ENCODE measurements at places on chromosomes 7 and 10. TPM values are rescaled to one million over a fixed set of nuclear protein-coding genes. Genes with fewer than 3 reads are reported as not detected.

- no peak for DNase-seq
Observed at GRCh38 chr10:20644421-20644820, 252.7 kb downstream of the NEBL start.

- no peak for DNase-seq
Observed at GRCh38 chr10:69842882-69843281, 41.2 kb downstream of the COL13A1 start.

DNA sequence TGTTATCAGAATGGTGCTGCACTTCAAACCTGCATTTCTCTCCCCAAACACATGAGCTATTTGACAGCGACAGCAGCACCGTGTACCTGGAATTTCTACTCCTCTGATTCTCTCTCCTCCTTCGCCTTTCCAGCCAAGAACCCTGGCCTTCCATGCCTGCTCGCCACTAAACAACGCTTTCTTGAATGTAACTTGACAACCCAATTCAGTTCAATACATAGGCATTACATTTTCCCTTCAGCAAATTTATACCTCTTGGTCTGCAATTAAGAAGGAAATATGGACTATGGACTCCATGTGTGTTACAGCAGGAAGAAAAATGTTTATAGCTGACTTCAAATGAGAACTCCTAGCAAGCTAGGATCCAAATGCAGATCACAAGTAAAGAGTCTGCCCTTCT is 162.6 kb upstream of the AUTS2 start:
- no peak for DNase-seq

GRCh38 chr7:148135116-148135515 is 455.4 kb upstream of the C7orf33 start:
- DNase-seq: no peak

GRCh38 chr10:52805414-52806285 is 33.1 kb upstream of the MBL2 start:
- no peak for DNase-seq

DNA sequence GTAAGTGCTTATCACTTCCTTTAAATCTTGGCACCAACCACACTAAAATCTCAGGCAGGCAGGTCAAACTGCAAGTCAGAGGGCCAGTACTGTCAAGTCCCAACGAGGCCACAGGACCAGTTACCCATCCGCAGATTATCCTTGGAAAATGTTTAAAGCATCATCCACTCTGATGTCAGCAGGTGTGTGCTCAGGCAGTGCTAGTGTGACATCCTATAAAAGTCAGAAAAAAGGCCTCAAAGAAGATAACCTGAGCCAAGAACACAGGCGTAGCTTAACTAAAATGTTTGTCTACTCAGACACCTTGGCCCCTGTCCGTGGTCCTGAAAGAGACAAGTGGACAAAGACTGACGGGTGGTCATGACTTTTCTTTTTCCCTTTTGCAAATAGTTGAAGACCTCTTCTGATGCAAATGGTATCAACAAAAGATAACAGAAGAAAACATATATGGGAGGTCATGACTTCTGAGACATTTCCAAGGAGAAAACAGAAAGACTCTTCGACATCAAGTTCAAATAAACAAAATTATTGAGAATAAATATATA is 309.3 kb downstream of the KCNMA1 start:
- DNase-seq: no peak

The AUTS2 gene
- 5.9 TPM for total RNA-seq

The RBM20 gene
- 4.7 TPM for total RNA-seq

The TSPAN33 gene
- total RNA-seq: 15.6 TPM

The FXYD4 gene
- total RNA-seq: not detected

The PRSS37 gene
- not detected for total RNA-seq

The COL28A1 gene
- total RNA-seq: 3.3 TPM

The VGF gene
- 1.3 TPM for total RNA-seq

The ACTR3C gene
- total RNA-seq: 17.1 TPM

All from pancreas (tissue), 10 donors.